ENCODE measurements at places on chromosomes 3 and 15. TPM values are rescaled to one million over a fixed set of nuclear protein-coding genes. Genes with fewer than 3 reads are reported as not detected.

The SPINK8 gene
- not detected for total RNA-seq

The CCDC9B gene
- 4.1 TPM for total RNA-seq

The UQCRC1 gene
- total RNA-seq = 452 TPM

The ACKR4 gene
- 0.19 TPM for total RNA-seq

The ATP2C1 gene
- total RNA-seq = 50.4 TPM

The MCTP2 gene
- total RNA-seq = 11.6 TPM

The MFAP1 gene
- total RNA-seq = 18.4 TPM

The PSMA4 gene
- total RNA-seq = 291 TPM

The FEZF2 gene
- total RNA-seq = not detected

The THAP10 gene
- 1.7 TPM for total RNA-seq

The CASR gene
- not detected for total RNA-seq

The AADACL2 gene
- total RNA-seq = not detected

The TRIM42 gene
- total RNA-seq = not detected

The LIPH gene
- 9.6 TPM for total RNA-seq

The BFSP2 gene
- not detected for total RNA-seq
